Activated T-helper 17 cell treated with anti-CD3 and anti-CD28 coated beads, Interleukin-2, amount 50 U/mL, for 72 hours (primary cell): ENCODE measurements at places on chromosomes 6 and 20. TPM values are rescaled to one million over a fixed set of nuclear protein-coding genes. Genes with fewer than 3 reads are reported as not detected.

- ATAC-seq, result no peak
Measured at GRCh38 chr20:5497556-5497955, 180.8 kb upstream of the PROKR2 start.

- ATAC-seq, result no peak
Measured at GRCh38 chr6:12845224-12846004, 128.8 kb downstream of the PHACTR1 start.

GRCh38 chr20:40319056-40319455 lies 370.0 kb downstream of the MAFB start:
- no peak for ATAC-seq

DNA sequence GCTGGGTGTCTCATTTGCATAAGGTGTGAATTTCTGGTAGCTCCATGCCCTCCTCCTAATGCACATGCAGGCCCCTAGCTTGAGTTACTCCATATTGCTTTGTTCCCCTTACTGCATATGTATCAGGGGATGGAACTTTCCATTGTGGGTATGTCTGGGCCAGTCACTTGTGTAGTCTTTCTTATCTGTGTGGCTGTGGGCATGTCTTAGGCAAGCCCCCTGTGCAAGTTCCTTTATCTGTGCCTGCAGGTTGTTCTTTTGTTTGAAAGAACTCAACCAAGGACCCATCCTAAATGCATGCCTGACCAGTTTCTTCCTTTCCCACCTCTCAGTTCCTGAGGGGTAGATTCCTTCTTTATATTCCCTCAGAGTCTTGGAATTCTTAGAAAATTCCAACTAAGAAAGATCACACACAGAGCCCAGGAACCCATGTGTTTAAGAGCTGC lies 23.6 kb downstream of the MBOAT1 start:
- no peak for ATAC-seq

Gene XKR7
- total RNA-seq, result 0.04 TPM

DNA sequence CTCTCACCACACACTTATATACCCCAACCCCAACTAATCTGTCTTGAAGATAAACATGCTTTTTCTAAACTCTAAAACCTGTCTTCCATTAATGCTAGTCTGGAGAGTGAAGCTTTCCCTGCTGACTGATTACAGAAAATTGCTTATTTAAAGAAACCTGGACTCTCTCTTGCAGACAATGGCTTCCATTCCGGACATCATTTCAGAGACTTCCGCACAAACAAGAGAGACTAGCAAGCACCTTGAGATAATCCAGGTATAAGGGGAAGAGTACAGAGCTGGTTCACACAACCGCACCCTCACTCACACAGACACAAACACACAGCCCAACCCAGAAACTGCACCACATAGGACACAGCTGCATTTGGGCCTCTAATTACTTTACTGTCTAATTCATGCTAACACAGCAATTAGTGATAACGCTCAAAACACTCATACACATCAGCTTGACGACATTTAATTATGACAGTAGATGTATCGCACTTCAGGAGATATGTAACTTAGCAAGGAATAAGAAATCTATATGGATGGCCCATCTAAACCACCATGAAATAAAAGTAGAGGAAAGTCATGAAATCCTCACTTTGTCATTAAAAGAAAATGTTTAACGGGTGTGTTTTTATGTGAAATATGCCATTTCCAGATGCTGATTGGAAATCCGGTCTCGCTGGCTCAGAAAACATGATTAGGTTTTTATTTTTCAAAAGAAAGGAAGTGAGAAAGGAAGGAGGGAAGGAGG lies 138.1 kb upstream of the JARID2 start:
- ATAC-seq, result no peak

- no peak for ATAC-seq
Measured at GRCh38 chr6:147618927-147619326, 110.4 kb downstream of the SAMD5 start.

- ATAC-seq, result peak; percentile 65
Measured at GRCh38 chr6:125781314-125781868, 9.4 kb upstream of the NCOA7 start.

- no peak for ATAC-seq
Measured at GRCh38 chr6:42142118-42142835, at the start of gene C6orf132. Gene C6orf132, minus strand, starts transcription at chr6:42142620. Its CDS starts 176 bp downstream, at chr6:42142444.

DNA sequence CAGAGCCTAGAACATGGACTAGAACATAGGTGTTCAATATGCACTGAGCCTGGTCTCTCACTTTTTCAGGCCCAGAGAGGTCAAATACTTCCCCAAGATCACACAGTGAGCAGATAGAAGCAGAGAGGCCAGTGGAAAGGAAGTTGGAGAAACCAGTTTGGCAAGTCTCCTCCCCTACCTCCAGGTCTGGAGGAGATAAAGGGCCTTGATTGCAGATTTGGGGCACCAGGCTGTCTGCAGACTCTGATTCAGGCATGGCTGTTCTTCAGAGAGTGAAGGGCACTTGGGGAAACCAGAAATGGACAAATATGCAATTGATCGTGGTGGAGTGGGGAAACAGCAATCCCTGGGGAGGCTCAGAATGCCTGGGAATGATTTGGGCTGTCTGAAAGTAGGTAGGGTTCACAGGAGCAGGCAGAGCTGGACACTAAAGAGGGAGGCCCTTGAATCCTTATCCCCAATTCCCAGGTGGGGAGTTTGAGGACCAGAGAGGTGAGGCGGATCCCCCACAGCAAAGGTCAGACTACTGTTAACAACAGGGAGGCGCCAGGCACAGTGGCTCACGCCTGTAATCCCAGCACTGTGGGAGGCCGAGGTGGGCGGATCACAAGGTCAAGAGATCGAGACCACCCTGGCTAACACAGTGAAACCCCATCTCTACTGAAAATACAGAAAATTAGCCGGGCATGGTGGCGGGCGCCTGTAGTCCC lies 2.3 kb downstream of the PEDS1 start:
- ATAC-seq, result no peak

DNA sequence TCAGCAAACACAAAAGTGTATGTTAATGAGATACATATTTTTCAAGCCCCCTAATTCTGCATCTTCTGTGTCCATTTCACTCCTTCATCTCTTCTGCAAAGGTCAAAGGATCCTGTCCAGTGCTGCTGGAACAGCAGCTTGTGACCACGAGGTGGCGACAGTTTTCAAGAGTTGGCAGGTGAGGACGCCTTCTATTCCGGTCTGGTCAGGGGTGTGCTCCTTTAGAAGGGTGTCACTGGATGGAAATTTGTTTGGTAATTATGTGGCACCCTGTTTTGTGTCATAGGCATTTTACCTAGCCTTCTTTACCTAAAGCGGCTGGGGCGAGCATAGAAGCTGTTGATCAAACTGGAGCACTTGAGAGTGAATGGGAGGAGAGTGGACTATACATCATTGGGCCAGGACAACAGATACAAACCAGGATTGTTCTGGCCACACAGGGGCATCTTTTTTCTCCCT lies 32.9 kb upstream of the ERVFRD-1 start:
- ATAC-seq, result peak; percentile 95

- peak; percentile 95 for ATAC-seq
Measured at GRCh38 chr6:18155150-18155863, at the start of gene KDM1B. Gene KDM1B, plus strand, starts transcription at chr6:18155422. Its CDS starts 4,474 bp downstream, at chr6:18159896.

Gene SLC12A5
- 0.61 TPM for total RNA-seq
